KG1 (cell line): ENCODE measurements at places on chromosomes 16 and 17.

GRCh38 chr16:1027501-1027815 lies 45.1 kb upstream of the SSTR5 start:
- no peak for DNase-seq

GRCh38 chr16:27401768-27402568 lies at the start of gene IL21R:
IL21R (plus strand) TSS chr16:27402174; CDS start chr16:27430072, 27,898 bp downstream.
- DNase-seq, result peak; percentile 40

DNA sequence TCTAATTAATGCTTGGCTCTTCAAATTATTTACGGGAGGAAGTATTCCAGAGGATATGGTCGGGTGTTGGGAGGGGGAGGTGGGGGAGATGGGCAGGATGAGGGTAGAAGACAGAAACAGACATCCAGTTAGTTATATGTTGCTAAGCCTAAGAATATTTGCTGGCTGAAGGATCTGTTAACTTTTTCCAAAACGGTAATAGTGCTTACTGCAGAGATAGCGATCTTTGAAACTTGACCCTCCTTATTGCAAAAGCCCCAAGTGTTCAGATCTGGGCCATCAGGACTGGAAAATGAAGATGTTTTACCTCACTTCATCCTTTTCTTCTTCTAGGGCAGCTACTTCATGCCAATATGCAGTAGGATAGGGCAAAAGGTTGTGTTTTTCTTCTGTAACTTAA lies 27.0 kb upstream of the MMD start:
- DNase-seq, result no peak

DNA sequence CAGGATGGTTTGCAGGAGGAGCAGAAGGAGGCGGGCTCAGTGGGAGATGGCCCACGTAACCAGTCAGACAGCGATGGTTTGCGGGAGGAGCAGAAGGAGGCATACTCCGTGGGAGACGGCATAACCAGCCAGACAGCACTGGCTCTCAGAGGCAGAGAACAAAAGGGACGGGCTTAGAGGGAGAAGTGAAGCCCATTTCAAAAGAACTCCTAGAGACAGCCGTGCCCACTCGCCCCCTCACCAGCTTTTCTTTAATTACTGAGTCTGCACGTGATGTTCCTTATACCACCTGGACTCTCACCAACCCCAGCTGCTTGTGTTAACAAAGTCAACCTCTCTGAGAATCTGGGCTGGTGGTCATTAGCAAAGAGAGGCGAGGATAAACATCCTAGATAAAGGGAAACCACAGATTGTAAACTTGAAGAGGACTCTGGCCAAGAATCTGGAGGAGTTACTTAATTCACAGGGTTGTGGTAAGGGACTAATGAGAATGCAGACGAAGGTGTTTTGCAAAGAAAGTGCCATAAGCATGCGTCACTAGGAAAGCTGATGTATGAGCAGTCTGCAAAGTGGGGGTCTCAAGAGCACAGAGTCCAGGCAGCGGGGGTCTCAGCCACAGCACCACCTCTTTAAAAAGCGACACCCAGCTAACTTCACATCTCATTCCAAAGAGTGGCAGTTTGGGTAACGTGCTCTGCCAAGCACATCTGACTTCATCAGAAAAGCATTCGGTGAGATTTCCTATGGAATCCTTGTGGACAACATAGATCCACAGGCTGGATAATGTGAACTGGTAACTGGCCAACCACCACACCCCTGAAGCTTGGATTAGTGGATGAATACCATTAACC lies 51.7 kb downstream of the NXN start:
- no peak for DNase-seq

GRCh38 chr17:70158591-70158990 lies 10.7 kb upstream of the KCNJ2 start:
- DNase-seq, result no peak

GRCh38 chr17:55588446-55589242 lies 77.4 kb upstream of the SMIM36 start:
- no peak for DNase-seq

- no peak for DNase-seq
These were observed 482.2 kb upstream of the GOT2 start for GRCh38 chr16:59216291-59216690.
